GM13976 (cell line): ENCODE measurements at places on chromosomes 16 and 17.
A peak's percentile ranks its signal among the peaks of the same experiment; 100 is the strongest.

DNA sequence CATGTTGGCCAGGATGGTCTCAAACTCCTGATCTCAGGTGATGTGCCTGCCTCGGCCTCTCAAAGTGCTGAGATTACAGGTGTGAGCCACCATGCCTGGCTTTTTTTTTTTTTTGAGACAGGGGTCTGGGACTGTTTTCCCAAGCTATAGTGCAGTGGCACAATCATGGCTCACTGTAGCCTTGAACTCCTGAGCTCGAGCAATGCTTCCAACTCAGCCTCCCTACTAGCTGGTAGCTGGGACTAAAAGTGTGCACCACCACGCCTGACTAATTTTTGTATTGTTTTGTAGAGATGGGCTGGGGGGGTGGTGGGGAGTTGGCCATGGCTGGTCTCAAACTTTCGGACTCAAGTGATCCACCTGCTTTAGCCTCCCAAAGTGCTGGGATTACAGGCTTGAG, 36.1 kb upstream of the USP7 start:
- DNase-seq, result no peak

DNA sequence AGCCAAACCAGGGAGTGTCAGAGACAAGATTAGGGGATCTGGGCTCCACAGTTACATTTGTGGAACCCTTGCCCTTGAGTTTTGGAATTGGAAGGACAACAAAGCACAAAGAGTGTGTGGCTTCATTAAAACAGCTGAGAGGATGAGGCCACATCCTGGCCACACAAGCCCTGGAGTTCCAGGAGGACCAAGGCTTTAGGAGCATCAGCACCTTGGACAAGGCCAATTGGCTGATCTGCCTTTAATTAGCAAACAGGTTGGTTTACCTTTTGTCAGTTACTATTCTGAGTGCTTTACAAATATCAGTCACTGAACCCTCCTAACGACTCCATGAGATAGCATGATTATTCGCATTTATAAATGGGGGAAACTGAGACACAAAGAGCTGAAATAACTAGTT, 54.7 kb downstream of the SLC6A2 start:
- no peak for DNase-seq

DNA sequence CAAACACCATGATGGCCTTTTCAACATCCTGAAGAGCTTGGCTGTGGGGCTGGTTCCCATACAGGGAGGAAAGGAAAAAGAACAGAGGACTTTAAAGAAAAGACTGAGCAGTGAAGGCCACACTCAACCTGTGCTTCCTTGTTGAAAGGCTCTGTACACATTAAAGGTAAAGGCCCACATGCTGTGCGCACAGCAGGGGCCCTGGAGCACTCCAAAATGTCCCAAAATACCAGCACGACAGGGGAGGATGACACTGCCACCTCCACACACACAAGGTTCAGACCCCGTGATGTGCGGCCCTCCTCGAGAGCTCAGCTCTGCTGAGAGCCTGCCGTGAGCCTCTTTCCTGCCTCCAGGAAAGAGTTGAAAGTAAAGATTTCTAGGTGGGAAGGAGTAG, 36.5 kb downstream of the FANCA start:
- no peak for DNase-seq

GRCh38 chr17:2337544-2338314, 428 bp downstream of the SGSM2 start:
- DNase-seq, result peak; percentile 79

DNA sequence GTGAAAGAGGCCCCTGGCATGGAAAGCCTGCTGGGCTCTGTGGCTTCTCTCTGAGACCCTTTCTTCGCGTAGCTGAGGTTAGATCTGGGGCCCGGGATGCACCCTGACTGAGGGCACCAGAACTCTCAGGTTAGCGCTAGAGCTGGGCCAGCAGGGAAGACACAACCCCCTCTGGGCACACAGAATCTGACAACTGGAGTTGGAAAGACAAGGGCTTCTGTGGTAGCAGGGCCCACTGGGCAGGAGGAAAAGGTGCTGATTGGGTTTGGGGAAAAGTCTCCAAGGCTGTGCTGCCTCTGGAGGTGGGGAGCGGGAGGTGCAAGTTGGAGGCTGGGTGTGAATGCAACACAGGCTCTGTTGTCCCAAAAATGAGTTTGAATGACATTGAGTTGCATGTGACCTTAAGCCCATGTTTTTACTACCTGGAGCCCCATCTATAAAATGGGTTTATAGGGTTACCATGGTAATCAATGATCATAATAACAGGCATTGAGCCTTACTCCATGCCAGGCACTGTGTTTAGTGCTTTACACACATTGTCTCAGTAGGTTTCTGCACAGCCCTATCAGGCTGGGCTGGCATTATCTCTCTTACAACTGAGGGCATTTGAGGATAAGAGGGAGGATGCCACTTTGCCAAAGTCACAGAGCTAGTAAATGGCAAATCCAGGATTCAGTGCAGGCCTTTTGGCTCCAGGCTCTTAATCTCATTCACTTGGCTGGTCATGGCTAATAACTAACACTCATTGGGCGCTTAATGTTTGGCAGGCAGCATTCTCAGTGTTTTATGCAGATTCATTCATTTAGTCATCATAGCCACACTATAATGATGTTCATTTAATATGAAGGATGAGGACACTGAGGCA, 9.5 kb upstream of the IGFBP4 start:
- DNase-seq, result no peak

DNA sequence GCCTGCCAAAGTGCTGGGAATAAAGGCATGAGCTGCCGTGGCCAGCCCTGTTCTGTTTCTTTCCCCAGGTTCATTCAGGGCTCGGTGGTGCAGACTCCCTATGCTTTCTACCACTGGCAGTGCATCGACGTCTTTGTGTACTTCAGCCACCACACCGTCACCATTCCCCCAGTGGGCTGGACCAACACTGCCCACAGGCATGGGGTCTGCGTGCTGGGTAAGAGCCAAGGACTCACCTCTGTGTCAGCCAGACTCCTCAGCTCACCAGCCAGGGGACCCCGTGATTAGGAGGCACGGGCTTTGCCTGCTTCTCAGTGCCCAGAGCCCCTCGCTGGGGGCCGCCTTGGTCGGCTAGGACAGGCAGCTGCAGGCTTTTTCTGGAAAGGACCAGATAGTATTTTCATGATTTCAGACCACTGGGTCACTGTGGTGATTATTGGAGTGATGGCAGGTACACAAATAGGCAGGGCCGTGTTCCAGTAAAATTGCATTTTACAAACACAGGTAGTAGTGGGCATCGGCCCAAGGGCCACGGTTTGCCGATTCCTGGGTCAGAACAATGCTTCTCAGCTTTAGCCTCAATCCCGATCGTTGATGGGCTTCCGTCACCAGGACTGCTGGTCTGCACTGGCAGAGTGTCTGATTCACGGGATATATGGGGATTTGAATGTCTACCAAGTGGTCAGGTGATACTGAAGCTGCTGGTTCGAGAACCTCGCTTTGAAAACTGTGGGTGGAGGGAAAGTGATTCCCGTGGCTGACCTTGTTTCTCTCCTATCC, 5.0 kb downstream of the ENGASE start:
- no peak for DNase-seq

- no peak for DNase-seq
These were observed 24.2 kb downstream of the SOST start for GRCh38 chr17:43734376-43734775.

DNA sequence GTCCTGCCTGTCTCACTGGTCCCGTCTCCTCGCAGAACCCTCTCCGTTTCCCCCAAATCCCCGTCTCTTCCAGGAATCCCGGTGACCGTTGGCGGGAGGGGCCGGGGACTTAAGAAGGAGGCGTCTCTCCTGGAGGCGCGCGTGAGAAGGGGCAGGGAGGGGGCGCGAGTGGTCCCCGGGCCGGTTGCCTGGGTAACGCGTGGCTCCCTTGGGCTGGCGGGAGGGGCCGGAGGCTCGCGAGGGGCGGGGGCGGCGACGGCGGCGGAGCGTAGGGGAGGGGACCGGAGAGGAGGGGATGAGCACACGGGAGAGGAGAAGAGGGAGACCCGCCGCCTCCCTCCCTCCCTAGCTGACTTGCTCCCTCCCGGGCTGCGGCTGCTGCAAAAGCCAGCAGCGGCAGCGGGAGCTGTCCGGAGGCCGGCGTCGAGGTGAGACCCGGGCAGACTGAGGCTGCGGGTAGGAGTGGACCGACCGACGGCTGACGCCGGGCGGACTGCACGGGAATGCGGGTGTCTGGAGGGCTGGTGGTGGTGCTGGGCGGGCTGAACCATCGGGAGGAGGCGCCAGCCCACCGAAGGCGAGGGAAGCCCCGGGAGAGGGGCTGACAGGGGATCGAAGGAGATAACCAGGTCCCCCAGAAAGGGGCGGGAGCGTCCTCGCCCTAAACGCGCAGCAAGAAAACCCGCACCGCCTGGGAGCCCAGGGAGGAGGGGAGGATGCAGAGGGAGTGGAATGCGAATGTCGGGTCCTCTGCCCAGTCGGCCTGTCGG, at the start of gene PRRT2:
PRRT2 (plus strand) TSS at position 298 of the 770 bp plus-strand sequence. CDS start 862 bp downstream, outside the sequence.
- peak; percentile 65 for DNase-seq

DNA sequence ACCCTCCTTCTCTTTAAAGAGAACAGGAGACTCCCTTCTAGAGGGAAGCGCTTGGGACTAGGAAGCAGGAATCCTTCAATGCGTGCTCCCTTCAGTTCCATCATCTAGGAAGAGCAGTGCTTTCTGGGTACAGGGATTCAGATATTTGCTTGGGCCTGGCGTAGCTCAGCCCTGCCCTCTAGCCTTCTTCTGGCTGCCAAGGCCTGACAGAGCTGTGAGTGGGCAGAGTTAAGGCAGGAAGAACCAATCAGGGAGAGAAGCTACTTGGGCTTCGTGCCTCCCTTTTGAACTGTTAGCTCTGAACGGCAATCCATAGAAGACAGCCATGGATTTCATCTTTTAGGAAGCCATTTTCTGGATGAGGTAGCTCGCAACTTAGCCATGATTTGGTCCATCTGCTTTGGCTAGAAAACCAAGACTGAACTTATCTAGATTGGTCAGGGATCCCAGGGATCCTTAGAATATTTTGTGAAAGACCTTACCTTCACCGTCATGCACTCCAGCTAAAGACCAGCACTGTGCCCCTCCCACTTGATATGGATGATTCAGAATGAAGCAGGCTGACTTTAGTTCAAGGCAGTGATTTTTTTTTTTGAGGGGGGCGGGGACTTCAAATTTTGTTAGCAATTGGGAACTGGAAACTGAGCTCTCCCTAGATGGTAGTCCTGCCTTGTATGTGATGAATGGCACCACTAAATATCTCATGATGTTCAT, 2.5 kb upstream of the CORO6 start:
- no peak for DNase-seq

DNA sequence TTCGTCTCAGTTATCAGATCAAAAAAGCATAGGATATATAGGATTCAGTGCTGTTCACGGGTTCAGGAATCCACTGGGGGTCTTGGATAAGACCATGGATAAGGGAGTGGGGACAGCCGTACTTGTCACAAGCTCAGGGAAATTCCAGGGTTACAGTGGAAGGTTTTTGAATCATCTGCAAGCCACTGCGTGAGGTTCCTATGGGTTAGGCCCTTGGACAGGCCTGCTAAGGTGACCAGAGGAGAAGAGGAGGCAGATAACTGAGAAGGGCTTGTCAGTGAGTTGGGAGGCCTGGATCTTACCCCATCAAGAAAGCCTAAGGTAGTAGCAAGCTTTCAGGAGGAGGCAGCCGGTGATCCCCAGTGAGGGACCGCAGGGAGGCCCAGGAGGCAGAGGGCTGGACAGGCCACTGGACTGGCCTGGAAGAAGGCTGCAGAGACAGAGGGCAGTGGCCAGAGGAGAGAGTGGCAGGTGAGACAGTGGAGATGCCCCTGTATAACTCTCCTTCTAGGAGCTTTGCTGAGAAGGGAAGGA, 27.3 kb downstream of the NGFR start:
- no peak for DNase-seq

GRCh38 chr17:9037736-9038135, 16.4 kb downstream of the NTN1 start:
- DNase-seq, result no peak

DNA sequence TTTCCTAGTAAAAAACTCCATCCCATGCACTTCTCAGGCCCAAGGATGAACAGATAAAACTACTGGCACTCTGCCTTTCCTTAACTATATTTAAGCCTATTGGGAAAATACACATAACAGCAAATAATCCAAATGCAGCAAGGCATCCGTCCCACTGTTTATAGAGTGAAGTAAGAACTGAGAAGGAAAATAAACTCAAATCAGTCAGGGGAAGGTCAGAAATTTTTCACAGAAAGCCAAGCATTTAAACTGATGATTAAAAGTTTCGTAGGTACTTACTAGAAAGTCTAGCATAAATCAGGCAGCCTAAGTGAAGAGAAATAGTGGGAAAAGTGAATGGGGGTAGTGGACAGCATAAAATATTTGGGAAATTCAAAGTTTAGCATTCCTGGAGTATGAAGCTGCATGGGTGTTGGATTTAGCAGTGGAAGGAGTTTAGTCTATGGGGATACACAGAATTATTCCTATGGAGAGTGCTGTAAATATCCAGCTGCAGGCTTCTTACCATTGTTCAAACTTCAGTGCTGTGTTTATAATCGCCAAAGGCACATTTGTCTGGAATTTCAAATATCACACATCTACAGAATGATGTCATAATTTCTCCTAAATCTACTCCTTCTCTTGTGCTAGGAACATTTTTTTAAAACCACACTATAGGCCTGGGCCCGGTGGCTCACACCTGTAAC, 1131.0 kb upstream of the GOT2 start:
- no peak for DNase-seq

DNA sequence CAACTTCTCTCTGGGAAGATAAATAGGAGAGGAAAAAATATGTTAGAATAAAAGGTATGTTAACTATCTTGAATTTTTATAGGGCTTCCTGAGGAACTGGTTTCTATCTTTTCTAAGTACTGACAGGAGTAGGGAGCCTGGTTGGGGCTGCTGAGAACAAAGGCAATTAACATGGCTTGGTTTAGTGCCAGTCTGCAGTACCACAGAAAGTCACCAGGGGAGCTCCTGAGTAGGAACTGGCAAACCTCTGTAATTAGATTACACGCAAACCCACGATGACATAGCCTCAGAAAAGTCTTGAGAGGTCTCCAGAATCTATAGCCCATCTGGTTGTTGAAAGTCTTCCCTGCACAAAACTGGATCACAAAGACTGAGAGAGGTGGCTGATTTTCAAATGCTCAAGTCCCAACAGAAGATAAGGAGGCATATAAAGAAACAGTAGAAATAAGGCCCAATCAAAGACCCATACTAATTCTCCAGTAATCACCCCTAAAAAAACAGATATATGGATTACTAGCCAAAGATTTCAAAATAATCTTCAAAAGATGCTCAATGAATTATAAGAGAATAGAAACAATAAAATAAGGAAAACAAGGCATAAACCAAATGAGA, 11.7 kb upstream of the CNTNAP4 start:
- peak; percentile 19 for DNase-seq

DNA sequence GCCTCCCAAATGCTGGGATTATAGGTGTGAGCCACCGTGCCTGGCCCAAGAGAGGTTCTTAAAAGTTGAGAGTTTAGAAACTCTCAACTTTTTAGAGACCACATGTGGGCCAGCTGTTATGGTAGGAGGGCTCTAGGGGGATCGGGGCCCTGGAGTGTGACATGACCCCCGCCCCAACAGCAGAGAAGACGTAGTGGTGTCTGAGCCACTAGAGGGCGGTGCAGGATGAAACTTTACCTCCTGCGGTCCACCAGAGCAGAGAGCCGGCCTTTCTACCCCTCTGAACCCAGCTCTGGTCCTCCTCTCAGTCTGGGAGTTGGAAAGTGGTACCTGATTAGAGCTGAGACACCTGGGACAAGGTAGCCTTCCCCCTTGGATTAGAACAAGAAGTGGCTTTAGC, 7.4 kb downstream of the CDK5RAP3 start:
- DNase-seq, result peak; percentile 85

GRCh38 chr16:83116274-83116892, 489.6 kb downstream of the CDH13 start:
- no peak for DNase-seq

- DNase-seq, result no peak
These were observed 24.6 kb upstream of the GUCY2D start for GRCh38 chr17:7977805-7978204.

GRCh38 chr16:89801800-89802199, 14.6 kb downstream of the FANCA start:
- DNase-seq, result no peak
